ENCODE measurements at places on chromosomes 4 and X.

GRCh38 chr4:152095701-152096070 lies 334.9 kb upstream of the GATB start:
- DNase-seq: no peak

DNA sequence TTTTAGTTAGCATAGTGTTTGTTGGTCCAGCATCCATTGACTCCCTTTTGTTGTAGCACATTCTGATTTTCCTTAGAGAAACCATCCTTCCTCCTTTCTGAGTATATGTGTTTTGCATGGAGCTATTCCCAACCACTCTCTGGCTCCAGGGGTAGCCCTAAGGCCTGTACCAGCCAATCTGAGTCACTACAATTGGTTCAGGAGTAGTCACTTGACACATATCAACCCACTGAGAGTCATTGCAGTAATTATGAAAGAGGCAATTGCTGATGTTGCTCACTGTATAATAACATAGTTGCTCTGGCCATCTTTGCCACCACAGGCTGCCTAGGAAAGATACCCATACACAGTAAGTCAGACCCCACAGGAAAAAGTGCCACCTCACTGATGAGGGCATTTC lies 71.2 kb upstream of the GRID2 start:
- peak; percentile 3 for DNase-seq

GRCh38 chr4:25862411-25863346 lies at the start of gene SEL1L3:
SEL1L3 (minus strand) TSS chr4:25862988; CDS start chr4:25862836, 152 bp downstream.
- DNase-seq: no peak

DNA sequence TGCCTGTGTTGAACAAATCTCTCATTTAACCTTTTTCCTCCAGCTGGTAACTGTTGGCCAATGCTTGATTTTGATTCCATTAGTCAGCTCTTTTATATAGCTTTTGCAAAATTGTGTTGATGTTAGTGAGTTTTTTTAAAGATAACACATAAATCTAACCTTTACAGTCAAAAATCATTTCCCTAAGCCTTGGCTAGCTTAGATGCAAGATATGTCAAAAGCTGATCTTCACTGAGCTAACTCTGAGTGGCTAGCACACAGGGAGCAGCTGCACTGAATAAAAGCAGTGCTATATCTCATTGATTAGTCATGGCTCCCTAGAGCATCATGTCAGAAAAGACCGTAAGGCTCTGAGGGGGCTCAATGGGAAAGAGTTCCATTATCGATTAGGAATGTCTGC lies 78.7 kb downstream of the PPARGC1A start:
- DNase-seq: no peak

- DNase-seq: peak; percentile 46
These were observed 3.8 kb upstream of the MMGT1 start for GRCh38 chrX:135977611-135978010.

DNA sequence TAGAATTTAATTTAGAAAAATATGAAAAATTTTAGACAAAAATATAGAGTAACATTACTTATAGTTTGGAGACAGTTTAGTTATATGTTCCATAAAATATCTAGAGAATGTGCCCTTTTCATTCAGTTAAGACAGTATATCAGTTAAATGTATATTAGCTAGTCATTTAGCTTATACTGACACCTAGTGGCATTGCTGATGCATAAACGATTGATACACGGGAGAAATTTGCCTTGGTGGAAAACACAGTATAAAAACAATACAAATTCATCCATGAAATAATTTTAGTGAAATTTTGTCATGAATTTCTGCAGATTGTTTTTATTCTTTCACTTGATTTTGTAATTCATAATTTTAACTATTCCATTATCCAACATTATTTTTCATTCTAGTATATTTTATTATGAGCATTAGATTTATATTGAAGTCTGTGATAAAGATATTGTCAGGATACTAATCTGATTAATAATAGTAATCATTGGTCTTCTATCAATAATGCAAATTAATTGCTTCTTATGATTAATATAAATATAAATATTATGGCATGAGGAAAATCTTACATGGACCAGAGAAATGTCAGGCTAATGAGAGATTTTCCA lies 219.0 kb downstream of the TLL1 start:
- no peak for DNase-seq

- DNase-seq: peak; percentile 86
These were observed 219.0 kb upstream of the CPEB2 start for GRCh38 chr4:14783011-14783877.

DNA sequence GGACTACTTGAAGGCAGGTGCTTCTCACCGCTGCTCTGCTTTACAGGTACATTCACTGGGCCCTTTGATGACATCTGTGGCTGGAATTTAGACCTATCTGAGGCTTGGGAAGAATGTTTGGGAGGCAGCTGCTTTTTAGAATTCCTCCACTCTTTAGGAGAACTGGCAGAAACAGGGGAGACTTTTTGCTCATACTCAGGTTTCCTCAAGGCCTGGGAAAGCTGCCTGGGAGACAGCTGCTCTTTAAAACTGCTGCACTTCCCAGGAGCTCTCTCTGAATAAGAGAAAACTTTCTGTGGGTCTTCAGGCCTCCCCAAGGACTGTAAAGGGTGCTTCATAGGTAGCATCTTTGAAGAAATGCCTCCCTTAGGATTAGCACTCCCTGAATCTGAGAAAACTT lies 14.3 kb downstream of the CT47C1 start:
- no peak for DNase-seq

DNA sequence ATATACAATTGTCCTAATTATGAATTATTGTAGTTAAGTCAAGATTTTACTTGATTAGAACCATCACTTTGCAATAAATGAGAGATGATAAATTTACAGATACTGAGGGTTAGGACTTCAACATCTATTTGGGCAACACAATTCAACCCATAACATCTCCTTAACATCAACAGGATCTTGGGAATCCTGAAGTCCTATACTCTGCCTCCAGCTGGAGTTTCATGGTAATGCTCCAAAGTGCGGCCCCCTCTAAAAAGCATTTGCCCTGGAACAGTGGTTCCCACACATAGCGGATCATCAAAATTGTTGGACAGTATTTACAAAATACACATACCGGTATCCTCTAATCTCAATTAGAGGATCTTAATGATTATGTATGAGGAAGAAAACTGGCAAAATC lies 618.6 kb downstream of the CENPC start:
- DNase-seq: no peak

- no peak for DNase-seq
These were observed 297.4 kb upstream of the VCX start for GRCh38 chrX:7545564-7545963.

DNA sequence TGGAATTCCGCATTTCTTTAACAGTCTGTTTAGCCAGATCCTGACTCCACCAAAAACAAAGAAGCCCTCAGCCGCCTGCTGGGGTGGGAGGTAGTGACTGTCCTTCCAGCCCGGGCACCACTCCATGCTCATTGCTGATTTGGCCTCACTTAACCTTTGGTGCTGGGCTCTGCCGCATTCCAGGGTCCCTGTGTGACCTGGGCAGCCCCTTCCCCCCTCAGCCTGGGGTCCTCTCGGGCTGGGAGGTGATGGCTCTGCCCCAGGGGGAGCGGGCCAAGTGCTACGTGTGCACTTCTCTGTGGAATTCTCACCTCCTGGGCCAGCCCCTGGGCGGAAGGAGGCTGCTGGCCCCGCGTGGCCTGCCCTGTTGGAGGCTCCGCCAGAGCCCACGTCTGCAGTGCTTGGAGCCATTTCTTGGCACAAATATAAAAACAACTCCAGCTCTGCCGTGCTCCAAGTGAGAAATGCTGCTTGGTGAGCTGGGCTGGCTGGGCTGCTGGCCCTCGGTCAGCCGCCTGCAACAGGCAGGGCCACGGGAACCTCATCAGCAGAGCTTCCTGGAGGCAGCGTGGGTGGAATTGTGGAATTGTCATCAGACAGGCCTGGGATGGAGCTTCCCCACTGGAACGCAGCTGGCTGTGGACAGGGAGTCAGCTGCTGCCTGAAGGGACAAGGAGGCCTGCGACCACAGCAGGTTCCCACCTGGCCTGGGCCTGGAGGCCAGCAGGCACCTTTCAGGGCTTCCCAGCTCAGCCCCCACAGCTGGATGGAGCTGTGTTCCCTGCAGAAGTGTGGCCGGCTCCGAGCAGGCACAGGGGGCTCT lies 66.0 kb downstream of the TRMT44 start:
- DNase-seq: no peak

- no peak for DNase-seq
These were observed 227.0 kb downstream of the SPRY1 start for GRCh38 chr4:123623611-123624010.

GRCh38 chr4:147924604-147925412 lies 192.9 kb downstream of the ARHGAP10 start:
- no peak for DNase-seq

DNA sequence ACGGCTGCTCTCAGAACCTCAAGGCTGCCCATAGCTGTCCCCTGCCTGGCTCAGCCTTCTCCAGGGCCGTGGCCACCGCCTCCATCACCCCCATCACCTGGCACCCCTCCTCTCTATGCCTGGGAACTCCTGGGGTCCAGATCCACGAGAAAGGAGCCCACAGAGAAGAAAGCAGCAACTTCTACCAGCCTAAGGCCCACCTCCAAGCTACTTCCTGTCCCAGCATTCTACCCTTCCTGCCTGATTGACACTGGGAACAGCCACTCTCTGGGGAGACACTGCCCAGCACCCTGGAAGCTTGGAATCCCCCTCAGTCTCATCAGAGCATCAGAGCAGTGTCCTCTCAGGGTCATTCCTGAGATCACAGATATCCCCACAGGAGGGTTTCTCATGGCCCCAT lies 36.9 kb upstream of the PROM1 start:
- no peak for DNase-seq

GRCh38 chrX:2516623-2517022 lies 15.8 kb upstream of the DHRSX start:
- no peak for DNase-seq

DNA sequence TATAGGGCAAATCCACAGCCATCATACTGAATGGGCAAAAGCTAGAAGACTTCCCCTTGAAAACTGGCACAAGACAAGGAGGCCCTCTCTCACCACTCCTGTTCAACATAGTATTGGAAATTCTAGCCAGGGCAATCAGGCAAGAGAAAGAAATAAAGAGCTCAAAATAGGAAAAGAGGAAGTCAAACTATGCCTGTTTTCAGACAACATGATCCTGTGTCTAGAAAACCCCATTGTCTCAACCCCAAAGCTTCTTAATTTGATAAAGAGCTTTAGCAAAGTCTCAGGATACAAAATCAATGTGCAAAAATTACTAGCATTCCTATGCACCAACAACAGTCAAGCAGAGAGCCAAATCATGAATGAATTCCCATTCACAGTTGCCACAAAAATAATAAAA lies 160.3 kb downstream of the CXXC4 start:
- DNase-seq: no peak

GRCh38 chr4:24245491-24245820 lies 338.9 kb downstream of the DHX15 start:
- no peak for DNase-seq

DNA sequence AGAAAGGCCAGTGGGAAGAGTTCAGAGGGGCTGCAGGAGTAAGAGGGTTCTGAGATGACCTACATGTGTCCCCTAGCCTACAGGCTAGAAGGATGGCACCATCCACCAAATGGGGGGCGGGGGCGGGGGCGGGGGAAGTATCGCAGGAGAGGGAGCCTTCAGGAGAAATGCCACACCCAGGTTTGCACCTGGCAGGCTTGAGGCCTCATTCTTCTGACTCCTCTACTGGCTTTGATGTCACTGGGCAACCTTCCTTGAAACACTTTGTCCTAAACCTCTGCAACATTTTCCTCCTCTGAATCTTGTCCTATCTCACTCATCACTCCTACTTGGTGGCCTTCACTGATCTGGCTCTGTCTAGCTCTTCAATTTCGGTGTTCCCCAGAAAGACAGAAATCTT lies 24.0 kb downstream of the CD99L2 start:
- no peak for DNase-seq

DNA sequence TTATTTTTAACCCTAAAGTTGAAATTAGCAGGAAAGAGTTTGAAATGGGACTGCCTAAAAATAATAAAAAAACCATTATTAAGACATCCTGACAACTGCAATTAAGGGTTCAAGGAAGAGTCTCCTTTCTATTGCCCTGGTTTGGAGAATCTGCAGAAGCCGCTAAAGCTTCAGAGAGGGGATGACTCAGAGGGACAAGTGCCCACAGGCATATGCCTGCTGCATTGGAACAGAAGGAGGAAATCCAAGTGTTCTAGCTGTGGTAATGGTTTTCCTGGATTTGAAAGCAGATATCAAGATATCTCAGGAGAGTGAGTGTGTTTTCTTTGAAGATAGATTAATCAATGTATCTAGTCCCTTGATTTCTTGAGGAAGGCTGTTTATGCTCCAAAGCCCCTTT lies 235.1 kb upstream of the TAPT1 start:
- DNase-seq: peak; percentile 16

GRCh38 chr4:83282049-83282535 lies 2.5 kb downstream of the COQ2 start:
- no peak for DNase-seq

DNA sequence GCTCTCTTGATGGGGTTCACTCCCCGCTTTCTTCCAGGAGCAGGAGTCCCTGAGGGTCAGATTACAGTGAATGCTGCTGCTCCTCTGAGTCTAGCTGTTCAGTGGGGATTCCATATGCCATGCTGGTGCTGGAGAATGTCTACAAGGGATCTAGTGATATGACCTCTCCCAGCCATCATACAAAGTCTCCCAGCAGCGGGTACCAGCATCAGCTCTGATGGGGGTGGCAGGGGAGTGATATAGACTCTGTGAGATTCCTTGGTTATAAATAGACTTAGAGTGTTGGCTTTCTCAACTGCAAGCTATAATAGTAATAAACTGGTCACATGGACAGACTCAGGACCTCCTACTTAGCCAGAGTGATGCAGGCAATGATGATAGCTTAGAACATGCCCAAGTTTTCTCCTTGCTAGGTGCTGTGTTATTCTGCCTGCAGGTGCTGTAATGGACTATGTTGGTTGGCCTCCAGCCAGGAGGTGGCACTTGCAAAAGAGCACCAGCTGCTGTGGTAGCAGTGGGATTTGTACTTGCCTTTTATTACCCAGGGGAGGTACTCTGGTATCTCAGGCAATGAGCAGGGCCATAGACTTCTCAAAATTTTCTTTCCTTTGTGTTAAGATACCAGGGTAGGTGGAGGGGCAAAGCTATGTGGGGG lies 202.9 kb downstream of the CHIC1 start:
- DNase-seq: no peak

DNA sequence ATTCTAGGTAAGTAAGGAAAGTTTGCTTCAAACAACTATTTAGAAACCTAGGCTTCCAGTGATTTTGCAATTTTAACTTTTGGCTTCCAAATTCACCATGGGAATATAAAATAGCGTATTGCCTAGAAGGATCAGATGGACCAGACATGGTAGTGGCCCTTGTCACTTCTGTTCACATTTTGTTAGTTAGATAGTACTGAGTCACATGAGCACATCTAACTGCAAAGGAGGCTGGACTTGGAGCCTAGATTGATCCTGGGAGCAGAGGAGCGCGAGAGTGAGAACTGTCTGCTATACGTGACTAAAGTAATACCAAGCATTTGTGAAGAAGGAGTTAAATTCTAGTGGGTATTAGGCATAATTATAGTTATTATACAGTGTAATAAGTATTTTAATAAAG lies 102.4 kb downstream of the ARHGAP24 start:
- DNase-seq: no peak

GRCh38 chr4:5708449-5709206 lies at the start of gene EVC2:
EVC2 (minus strand) TSS chr4:5708559; CDS start chr4:5708513, 46 bp downstream.
- no peak for DNase-seq
